Heart left ventricle (tissue), 16 donors: ENCODE measurements at places on chromosomes 1 and 21.

GRCh38 chr21:43362321-43362791 is 64.6 kb downstream of the SIK1 start:
- peak; percentile 90 for DNase-seq

- peak; percentile 80 for DNase-seq
Measured at GRCh38 chr21:37675202-37675801, 241.0 kb downstream of the KCNJ6 start.

DNA sequence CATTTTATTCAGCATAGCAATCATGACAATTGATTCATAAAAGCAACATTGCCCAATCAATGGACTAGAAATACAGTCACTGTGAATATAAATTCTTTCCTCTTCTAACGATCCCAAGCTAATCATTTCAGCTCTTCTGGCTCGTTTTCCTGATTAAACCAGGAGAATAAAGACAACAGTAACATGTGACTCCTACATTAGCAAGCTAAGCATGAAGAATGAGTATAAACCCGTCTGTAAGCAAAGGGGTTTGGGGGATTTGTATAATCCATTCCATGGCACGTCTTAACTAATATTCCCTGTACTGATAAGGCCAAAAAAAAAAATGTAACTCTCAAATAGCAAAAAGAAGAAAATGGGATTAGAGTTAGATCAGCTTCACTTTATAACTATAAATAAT is 21.6 kb downstream of the IRF2BP2 start:
- DNase-seq: no peak

GRCh38 chr1:29186252-29186651 is 4.6 kb upstream of the SRSF4 start:
- no peak for DNase-seq

DNA sequence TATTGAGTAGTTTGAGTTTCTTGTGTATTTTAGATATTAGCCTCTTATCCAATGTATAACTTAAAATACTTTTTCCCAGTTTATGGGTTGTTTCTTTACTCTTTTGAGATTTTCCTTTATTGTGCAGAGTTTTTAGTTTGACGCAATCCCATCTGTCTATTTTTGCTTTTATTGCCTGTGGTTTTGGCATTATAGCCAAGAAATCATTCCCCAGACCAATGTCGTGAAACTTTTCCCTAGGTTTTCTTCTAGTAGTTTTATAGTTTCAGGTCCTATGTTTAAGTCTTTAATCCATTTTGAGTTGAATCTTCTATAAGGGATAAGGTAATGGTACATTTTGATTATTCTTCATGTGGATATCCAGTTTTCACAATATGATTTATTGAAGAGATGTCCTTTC is 87.6 kb downstream of the LEPR start:
- DNase-seq: no peak

GRCh38 chr1:175857756-175858155 is 114.4 kb upstream of the TNR start:
- DNase-seq: no peak

- DNase-seq: no peak
Measured at GRCh38 chr1:30437059-30437576, 286.3 kb downstream of the MATN1 start.

- peak; percentile 31 for DNase-seq
Measured at GRCh38 chr1:42379794-42380585, 602 bp upstream of the RIMKLA start.

DNA sequence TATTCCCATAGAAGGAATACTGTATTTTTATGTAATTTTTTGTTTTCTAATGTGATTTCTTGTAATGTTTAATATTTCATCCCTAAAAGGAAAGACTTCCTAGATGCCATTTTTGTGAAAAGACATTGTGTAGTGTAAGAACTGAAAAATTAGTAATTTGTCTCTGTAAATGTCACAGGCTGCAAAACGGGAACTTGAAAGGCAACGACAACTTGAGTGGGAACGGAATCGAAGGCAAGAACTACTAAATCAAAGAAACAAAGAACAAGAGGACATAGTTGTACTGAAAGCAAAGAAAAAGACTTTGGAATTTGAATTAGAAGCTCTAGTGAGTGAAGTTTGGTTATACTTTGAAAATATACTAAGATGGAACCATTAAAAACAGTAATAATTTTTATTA is 132.2 kb downstream of the ITSN1 start:
- DNase-seq: no peak

DNA sequence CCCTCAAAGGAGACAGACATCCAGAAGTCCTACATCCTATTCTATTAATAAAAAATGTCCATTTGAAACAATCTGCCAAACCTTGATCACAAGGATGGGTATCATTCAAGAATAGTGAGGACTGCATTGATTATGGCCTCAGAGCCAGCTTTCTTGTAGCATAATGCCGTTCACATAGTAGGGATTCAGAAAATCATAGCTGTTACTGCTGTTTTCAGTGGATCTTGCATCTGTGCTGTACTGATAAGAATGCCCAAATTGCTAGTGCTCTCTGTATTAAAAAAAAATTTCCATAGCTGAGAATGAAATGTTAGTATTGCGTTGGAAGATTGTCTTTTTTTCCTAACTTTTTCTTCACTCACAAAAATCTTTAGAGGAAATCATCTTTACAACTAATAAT is 19.1 kb downstream of the BRDT start:
- no peak for DNase-seq

GRCh38 chr1:5738911-5739462 is 253.2 kb downstream of the NPHP4 start:
- DNase-seq: no peak

DNA sequence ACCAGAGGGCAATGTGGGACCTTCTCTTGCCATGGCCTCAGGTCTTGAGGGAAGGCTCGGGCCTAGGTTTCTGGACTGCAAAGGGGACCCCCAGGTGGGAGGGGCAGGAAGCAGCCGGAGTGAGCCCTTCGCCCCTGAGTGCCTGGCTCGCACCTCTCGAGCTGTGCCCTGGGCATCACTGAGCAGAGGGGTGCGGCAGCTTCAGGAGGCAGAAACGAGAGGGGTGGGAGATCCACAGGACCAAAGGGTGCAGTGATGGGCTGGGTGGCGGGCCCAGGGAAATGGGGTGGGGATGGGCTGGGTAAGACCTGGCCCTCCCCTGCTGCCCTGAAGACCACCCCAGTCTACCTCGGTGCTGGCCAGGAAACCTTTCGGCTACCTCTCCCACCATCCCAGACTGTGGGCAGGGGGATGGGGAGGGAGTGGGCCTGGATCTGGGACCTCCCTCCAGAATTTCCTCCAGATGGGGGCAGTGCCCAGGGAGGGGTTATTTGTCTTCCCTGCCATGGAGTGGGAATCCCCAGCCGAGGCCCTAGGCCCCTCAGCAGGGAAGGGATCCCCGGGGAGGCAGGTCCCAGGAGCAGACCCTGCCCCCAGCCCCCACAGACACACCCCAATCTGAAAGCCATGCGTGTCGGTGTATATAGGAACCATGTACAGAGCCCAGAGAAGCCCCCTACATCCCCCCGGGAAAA is 21.3 kb downstream of the A3GALT2 start:
- no peak for DNase-seq

GRCh38 chr1:6976044-6976375 is 190.8 kb downstream of the CAMTA1 start:
- DNase-seq: no peak

GRCh38 chr21:43354026-43354420 is 72.9 kb downstream of the SIK1 start:
- no peak for DNase-seq

DNA sequence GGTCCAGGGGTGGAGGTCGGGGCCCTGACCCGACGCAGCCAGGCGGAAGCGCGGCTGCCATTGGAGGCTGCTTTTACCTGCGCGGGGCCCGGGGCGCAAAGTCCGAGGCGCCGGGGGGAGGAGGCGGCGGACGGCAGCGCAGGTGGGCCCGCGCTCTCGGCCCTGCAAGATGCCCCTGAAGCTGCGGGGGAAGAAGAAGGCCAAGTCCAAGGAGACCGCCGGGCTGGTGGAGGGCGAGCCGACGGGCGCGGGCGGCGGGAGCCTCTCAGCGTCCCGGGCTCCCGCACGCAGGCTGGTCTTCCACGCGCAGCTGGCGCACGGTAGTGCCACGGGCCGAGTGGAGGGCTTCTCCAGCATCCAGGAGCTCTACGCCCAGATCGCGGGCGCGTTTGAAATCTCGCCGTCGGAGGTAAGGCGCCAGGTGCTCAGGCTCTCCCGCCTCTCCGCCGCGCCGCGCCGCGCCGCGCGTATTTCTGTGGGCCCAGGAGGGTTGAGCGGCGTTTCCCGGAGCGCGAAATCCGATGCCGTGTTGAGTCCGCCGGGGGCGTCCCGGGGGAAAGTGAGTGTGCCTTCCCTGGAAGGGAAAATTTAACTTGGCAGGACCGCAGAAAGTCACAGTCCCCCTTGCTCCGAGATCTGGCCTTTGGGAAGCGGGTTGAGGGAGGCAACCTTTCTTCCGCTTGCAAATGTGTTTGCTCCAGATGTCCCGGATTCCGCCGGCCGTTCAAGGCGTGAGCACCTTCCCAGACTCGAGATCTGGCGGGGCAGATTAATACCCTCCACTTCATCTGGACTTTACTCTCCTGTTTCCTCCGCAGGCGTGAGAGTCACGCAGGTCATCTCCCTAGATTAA is at the start of gene GIPC2:
Gene GIPC2 (plus strand): TSS at position 41 of the 853 bp plus-strand sequence. CDS start 129 bp downstream, at position 170.
- DNase-seq: peak; percentile 48

GRCh38 chr21:42101246-42101645 is 30.1 kb downstream of the UMODL1 start:
- peak; percentile 46 for DNase-seq

DNA sequence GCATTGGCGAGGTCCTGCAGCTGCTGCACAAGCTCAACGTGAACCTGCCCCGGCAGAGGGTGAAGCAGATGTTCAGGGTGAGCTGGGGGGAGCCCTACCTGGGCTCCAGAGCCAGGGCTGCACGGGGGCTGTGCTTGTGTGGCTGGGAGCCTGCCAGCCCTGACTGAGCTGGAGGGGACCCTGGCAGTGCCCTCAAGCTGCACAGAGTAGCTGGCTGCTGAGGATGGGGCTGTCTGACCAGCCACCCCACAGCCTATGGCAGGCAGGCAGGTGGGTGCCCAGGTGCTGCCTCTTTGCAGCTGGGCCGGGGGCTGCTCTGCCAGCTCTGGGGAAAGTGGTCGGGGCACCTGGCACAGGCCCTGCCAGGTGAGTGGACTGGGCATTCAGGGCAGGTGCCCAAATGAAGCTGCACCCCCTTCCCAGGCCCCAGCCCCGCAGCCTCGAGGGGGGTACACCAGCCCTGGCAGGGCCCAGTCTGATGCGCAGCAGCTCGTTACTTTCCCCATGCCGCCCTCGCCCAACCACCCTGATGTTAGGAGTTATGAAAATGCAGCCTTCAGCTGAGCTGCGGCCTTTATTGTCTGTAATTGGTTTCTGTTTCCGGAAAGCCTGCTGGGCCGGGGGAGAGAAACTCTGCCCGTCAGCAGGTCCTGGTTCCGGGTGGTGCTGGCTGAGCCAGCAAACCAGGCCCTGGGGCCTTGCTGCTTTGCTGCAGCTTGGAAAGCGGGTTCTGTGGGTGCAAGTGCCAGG is 4.3 kb downstream of the PLCH2 start:
- DNase-seq: no peak

DNA sequence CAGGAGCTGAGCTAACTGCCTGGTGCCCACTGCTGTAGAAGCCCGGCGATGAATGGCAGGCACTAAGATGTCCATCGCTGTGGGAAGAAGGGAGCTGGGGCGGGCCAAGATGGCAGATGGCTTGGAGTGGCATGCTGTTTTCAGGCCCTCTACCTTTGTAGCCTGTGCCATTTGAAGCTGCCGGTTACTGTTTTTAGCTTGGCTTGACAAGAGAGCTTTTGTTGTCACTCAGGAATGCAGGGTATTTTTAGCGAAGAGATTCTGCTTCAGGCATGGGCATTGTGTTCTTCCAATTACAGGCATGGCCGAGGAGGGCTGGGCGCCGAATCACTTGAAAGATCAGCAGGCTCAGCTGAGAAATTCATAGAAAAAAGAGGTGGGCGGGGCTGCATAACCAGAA is 348.7 kb downstream of the RPS6KC1 start:
- peak; percentile 34 for DNase-seq

GRCh38 chr1:212769459-212770167 is 22.0 kb downstream of the NSL1 start:
- DNase-seq: no peak

GRCh38 chr1:162020150-162020549 is 3.5 kb downstream of the OLFML2B start:
- no peak for DNase-seq

DNA sequence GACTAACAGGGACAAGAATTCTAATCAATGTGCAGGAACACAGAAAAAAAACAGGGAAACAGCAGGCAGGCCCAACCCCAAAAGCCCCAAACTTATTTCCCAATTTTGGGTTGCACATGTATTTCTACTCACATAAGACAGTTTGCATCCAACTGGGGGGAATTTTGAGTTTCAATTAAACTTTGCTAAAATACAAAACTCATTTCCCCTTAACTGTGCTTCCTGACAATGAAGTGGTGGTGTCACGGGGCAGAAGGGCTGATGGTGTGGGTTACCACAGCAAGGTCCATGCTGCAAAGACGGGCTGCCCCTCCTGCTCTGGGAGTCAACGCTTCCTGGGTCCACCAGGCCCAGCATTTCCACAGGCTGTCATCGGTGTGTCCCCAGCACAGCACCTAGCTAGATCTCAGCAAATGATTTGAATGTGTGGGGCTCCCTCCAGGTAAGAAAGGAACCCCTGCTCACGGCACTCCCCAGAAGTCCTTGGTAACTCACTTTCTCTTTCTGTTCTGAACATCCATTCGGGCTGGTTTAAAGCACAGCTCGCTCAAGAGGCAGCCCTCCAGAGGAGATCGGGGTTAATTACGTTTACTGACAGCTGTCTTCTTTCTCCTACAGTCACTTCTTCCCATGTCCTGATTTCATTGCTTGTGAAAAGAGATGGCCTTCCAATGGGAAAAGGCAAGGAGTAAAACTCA is 27.4 kb downstream of the HIVEP3 start:
- DNase-seq: no peak

- no peak for DNase-seq
Measured at GRCh38 chr1:110092991-110093390, 19.3 kb upstream of the UBL4B start.

DNA sequence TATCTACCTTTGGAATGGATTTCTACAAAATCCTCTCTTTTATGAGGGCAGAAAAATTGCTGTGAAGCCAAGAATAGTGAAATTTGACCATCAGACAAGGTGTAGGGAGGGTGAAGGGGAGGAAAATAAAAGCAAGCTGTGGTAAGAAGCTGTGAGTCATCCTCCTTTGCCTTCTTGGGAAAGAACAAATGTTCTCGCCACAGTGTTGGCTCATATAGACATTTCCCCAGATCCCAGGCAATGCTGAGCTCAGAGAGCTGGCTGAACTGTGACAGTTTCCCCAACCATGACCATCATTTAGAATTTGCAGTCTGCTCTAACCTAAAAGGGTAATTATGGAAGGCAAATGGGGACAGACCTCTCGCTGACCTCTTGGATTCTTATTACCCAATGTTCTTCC is 235.4 kb downstream of the PBX1 start:
- no peak for DNase-seq

DNA sequence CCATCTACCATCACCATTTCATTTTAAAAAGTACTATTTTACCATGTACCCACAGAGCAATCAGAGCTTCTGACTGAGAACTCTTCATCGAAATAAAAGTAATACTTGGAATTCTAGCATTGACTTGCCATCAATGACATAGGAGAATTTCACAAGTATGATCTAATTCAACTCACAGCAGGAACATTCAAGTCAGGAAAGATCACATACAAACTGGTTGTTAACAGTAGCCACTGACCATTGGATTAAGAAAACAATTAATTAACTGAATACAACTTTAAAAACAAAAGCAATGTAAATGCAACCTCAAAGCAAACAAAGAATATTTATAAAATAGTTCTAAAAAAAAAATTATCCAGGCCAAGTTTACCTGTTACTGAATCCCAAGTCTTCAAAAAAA is 18.8 kb downstream of the RNF115 start:
- DNase-seq: no peak
